Posterior cingulate gyrus (tissue), 11 donors: ENCODE measurements at places on chromosomes 16 and 17.

DNA sequence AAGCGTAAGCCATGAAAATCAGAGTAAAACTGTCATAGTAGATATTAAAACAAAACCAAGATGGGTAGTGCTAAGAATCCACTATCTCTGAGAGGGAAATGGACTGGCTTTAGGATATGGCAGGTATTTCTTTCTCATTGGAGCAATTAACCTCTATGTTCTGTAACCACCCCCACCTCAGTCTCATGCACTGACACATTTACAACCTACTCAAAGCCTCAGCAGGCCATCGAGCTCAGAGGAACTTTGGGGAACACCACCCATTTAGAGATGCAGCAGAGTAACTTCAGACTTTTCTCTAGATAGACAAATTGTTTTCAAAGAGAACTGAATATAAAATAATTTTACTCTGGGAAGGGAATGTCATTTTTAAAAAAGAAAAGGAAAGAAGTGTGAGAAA, 615.8 kb upstream of the ZFHX3 start:
- no peak for DNase-seq

DNA sequence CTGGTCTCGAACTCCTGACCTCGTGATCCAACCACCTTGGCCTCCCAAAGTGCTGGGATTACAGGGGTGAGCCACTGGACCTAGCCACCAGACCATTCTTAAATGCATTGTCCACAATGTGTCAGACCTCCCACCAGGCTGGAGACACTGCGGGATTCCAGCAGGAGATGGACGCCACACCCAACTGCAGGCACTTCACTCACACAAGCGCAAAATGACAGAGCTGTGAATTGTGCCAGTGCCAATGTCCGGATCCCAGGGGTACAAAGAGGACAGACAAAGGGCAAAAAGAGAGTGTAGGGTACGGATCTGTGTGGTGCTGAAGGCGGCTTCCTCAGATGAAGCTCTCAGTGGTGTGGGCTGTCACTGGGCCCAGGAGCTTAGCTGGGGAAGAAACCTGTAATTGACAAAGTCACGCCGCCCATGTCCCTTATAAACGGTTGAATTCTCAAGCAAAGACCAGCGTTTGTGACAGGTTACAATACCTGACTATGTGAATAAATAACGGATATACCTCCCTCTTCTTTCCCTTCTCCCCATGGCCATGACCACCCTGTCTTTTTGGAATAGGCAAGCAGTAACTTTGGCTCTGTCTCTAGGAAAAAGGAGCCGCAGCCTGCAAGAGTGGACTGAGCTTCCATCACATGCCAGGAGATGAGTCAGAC, 40.0 kb downstream of the HS3ST3A1 start:
- no peak for DNase-seq

DNA sequence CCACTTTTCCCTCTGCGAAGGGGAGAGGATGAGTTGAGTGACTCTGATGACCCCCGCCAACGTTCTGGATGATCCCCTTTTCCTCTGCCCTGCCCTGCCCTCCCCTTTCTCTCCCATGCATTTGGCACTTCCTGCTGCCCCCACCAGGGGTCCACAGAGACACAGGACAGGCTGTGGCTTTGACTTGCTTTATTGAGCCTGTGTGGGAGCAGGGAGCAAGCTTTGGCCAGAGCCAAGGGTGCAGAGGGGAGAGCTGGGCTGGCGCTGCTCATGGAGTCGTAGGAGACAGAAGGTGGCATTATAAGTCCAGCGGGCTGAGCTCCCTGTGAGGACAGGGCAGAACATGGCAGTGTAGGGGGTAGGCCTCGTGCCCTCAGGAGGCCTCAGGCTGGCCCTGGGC, 1.6 kb downstream of the PPY start:
- no peak for DNase-seq

DNA sequence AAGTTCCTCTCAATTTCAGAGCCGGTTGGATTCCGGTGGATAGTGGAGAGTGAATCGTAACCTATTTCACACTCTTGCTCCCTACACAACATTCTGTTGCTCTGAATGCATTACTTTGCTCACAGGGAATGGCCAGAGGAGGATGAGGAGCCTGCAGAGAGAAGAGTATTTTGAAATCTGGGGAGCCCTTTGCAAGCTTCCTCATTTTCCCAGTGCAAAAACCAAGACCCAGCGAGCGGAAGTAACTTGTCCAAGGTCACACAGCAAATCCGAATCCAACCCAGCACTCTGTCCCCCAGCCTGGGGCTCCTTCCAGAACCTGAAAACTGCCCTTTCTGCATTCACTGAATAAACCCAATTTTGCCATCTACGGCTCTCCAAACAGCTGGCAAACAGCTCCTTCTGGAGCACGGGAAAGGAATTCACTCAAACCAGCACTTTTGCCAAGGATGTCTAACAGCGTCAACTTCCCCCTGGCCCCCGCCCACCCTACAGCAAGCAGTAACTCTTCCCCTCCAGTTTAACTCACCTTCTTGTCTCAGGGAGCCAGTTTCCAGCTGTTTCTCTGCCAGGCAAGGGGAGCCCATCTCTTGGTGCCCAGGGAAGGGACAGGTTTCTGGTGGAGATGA, 557 bp downstream of the KCNG4 start:
- DNase-seq: no peak

GRCh38 chr16:69663846-69664245, 62.5 kb downstream of the NQO1 start:
- no peak for DNase-seq

DNA sequence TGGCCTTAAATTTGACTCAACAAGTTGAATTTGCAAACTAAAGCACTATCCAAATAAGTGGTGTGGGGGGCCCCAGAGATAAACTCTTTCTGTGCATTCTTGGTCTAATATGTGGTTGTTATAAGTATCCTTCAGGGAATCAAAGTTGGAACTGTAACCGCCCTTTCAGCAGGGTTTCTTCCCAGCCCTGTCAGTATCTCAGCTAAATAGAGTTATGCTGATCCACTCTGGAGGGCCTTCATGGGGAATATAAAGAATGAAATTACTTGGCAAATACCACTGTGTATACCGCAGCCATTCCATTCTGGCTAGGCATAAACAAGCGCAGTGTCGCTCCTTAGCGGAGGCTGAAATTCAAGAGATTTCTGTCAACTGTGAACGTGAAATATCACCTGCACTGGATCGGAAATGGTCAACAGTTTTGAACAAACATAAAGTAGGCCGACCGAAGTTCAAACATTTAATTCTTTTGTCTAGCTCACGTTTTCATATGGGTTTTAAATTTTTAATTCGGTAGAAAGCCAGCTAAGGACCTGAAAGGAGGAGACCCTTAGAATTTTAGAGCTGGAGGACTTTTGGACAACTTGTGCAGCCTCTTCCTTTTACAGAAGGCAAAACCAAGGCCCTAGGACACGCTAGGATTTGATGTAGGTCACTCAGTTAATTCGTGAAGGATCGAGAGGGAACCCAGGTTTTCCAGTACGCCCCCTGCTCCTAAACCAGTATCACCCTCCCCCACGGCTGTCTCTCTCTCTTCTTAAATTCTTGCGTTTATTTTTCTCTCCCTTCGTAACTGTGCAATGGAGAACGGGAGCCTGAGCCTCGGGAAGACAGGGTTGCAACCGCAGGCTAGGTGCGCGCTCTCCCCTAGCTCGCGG, 74.7 kb downstream of the CHD9 start:
- DNase-seq: no peak

DNA sequence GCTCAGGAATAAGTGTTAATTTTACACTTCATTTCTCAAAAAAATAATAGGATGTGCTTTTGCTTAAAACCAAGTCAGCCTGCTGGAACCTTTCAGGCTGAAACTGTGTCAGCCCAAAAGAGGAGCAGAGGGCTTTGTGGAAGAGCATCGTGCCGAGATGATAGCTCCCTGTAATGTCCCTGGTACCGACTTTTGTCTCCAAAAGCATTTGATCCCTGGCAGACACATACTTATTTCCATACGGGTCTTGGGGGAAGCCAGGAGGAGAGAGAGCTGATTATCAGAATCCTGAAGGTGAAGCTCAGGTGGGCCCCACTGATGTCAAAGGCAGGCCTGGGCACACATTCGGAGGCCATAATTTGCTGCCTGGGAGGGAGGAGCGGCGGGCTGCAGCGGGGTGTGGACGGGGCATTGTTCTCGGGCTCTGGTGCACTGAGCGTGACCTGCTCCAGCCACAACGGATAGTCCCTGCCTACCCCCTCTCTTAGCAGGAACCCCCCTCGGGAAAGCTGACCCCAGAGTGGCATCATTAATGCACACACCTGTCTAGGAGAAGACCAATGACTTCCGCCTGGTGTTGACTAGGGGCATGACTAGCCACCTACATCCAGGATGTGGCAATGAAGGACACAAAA, 155.9 kb downstream of the C16orf78 start:
- DNase-seq: no peak

GRCh38 chr17:50620858-50621257, 13.8 kb upstream of the ABCC3 start:
- peak; percentile 93 for DNase-seq

DNA sequence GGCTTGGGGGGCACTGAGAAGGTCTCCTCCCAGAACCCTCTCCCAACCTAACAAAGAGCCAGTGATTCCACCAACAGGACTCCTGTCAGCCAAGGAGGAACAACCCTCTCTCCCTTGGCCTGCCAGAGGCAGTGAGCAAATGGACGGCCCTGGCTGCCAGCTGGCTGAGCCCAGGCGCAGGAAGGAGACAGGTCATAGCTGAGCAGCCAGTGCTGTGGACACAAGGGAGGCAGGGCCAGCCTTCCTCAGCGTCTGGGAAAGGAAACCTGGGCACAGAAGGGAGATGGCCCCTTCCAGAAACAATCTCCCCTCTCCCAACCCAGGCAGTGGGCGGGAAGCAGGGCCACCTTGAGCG, 2.1 kb downstream of the MPO start:
- no peak for DNase-seq

- DNase-seq: no peak
Measured at GRCh38 chr17:7633093-7633492, 3.2 kb downstream of the SHBG start.

DNA sequence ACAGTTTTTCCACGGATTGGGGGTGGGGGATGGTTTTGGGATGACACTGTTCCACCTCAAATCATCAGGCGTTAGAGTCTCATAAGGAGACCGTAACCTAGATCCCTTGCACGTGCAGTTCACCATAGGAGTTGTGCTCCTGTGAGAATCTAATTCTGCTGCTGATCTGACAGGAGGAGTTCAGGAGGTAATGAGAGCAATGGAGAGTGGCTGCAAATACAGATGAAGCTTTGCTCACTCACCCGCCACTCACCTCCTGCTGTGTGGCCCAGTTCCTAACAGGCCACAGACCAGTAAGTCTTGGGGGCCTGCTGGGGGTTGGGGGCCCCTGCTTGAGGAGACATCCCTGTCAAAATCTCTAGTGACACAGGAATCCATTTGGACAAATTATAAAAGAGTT, 29.8 kb downstream of the SLC39A11 start:
- no peak for DNase-seq

- no peak for DNase-seq
Measured at GRCh38 chr16:86888231-86889053, 310.1 kb downstream of the FOXL1 start.

GRCh38 chr16:4574919-4575705, 19.0 kb downstream of the C16orf96 start:
- no peak for DNase-seq

DNA sequence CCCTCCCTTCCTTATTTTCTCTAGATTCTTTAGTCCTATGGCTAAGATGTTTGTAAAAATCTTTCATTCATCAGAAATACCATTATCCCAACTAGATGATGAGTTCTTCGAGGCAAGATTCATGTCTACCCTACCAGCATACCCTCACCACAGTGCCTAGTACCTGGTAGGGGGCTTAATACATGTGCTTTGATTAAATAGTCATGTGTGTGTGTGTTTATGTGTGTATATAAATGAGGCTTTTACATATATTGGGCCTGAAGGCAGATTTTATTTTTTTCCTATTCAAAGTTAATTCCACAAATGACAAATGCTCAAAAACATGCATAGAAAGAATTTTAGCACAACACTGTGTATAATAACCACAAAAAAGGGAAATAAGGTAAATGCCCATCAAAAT, 193.0 kb upstream of the IRX3 start:
- DNase-seq: no peak

DNA sequence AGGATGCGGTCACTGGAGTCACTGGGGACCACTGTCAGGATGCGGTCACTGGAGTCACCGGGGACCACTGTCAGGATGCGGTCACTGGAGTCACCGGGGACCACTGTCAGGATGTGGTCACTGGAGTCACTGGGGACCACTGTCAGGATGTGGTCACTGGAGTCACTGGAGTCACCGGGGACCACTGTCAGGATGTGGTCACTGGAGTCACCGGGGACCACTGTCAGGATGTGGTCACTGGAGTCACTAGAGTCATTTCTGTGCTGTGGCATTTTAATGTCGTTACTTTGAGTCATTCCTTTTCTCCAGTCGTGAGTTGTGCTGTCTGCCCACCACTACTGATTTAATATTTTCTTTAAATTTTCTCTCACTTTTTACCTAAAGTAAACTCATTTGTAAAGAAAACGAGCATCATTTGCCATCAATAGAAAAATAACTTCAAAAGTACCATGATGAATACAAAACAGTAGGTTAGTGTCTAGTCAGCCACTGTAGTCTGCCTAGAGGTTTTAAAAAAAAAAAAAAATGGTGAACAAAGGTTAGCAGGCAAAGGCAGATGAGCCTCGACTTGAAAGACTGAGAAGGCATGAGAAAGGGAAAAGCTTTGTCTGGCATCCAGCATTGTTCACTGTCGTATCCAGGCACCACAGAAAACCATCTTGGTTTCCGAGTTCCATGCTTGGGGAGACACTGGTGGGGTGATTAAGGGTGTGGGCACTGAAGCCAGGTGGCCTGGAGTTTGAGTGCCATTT, 346.6 kb downstream of the SNX29 start:
- no peak for DNase-seq

DNA sequence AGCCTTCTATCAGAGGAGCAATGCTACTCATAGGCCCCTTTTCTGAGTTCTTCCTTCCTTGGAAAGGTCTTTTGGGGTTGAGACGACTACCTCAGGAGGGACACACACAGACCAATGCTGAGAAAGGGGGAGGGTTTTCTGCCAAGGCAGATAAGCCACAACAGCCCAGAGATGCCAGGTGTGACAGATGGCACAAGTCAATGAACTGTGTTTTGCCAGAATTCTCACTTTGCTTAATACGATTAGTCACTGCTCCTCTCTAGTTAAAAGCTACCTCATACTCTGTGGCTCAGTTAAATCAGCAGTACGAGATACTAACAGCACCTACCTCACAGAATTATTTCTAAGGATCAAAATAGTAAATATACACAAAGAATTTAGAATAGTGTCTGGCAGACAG, 8.0 kb downstream of the BRD7 start:
- no peak for DNase-seq

GRCh38 chr17:43039646-43040045, 14.6 kb downstream of the RND2 start:
- no peak for DNase-seq

DNA sequence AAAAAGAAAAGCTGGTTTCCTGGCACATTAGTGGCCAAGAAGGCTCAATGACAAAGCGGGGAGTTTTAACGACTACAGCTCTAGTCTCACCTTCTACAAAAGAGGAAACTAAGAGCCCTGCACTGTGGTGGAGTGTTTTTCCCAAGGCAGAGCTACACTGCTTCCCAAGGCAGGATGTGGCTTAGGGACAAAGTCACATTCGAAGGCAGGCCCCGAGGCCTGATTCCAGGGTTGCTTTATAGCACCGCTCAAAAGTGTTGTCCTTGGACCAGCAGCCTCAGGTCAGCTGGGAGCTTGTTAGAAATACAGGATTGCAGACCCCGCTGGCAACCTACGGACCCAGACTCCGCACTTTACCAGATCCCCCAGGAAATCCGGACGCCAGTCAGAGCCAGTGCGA, 23.8 kb downstream of the TMEM92 start:
- DNase-seq: no peak

GRCh38 chr17:47998044-47998443, 27.1 kb downstream of the CDK5RAP3 start:
- DNase-seq: no peak
